Spleen (tissue), 13 donors: ENCODE measurements at places on chromosomes 6 and 20. TPM values are rescaled to one million over a fixed set of nuclear protein-coding genes. Genes with fewer than 3 reads are reported as not detected.

DNA sequence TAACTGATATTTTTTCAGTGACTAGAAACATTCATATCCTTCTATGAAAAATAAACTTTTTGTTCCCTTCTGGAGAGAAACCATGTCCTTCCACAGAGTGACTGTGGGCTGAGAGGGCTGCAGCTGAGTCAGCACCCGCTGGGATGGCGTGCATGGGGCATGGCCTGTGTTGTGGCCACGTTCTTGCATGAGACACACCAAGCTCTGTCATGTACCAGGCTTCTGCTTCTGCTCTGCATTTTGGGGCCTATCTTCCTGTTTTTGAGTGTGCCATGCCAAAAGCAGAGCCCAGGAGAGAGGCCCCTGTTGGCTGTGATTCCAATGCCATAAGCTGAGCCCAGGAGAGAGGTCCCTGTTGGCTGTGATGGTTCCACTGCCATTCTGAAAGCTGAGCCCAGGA is 10.8 kb downstream of the APMAP start:
- H3K36me3 ChIP-seq, result peaks cover 73% of the 10 kb centered on the region
- no peak overlapping the region for H3K4me3 ChIP-seq
- peaks cover 67% of the 10 kb centered on the region for H3K4me1 ChIP-seq
- H3K27ac ChIP-seq, result peak overlapping the region; percentile 45

- no peak for DNase-seq
- no peaks in the 10 kb centered on the region for H3K4me1 ChIP-seq
- no peak overlapping the region for H3K27ac ChIP-seq
- no peaks in the 10 kb centered on the region for H3K27me3 ChIP-seq
These were observed 35.4 kb upstream of the RCAN2 start for GRCh38 chr6:46526607-46527006.

- DNase-seq, result no peak
- H3K4me3 ChIP-seq, result no peak overlapping the region
These were observed 39.7 kb downstream of the PIM1 start for GRCh38 chr6:37209461-37210205.

Gene RBM38
- 61.6 TPM for total RNA-seq

- no peaks in the 10 kb centered on the region for H3K4me1 ChIP-seq
- no peaks in the 10 kb centered on the region for H3K27me3 ChIP-seq
- H3K36me3 ChIP-seq, result no peaks in the 10 kb centered on the region
These were observed 361.8 kb downstream of the QKI start for GRCh38 chr6:163776196-163776905.

- no peaks in the 10 kb centered on the region for H3K27me3 ChIP-seq
These were observed 61.1 kb downstream of the NFATC2 start for GRCh38 chr20:51481341-51481914.

DNA sequence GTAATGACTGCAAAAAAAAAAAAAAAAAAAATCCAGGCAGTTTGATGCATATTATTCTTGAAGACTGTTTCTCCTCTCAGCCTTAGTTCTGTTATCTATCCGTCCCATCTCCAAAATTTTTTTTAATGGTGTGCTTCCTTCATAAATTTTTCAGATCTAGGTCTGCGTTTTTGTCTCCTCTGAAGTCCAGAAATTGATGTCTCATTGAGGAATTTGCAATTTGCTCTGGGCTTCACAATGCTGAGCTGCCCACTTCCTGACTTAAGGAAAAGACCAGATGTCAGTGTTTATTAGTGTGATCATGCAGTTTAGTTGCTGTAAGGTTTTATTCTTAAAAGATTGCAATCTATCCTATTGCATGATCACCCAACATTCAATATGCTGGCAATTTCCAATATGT is 297.6 kb downstream of the ZNF217 start:
- peaks cover 6% of the 10 kb centered on the region for H3K27me3 ChIP-seq
- no peak overlapping the region for H3K27ac ChIP-seq
- no peak overlapping the region for H3K4me3 ChIP-seq
- no peaks in the 10 kb centered on the region for H3K36me3 ChIP-seq
